ACHN (cell line): ENCODE measurements at places on chromosomes 7 and 10.

GRCh38 chr10:76040107-76040829 lies 608.8 kb downstream of the LRMDA start:
- peak; percentile 7 for DNase-seq

- no peak for DNase-seq
Measured at GRCh38 chr7:131503639-131504038, 52.8 kb downstream of the PODXL start.

- DNase-seq, result no peak
Measured at GRCh38 chr10:1425879-1426278, 311.4 kb downstream of the ADARB2 start.

DNA sequence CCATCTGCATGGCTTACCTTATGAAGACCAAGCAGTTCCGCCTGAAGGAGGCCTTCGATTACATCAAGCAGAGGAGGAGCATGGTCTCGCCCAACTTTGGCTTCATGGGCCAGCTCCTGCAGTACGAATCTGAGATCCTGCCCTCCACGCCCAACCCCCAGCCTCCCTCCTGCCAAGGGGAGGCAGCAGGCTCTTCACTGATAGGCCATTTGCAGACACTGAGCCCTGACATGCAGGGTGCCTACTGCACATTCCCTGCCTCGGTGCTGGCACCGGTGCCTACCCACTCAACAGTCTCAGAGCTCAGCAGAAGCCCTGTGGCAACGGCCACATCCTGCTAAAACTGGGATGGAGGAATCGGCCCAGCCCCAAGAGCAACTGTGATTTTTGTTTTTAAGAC lies 12.4 kb downstream of the DUSP5 start:
- DNase-seq, result no peak

- DNase-seq, result no peak
Measured at GRCh38 chr7:91883676-91884362, 3.3 kb upstream of the MTERF1 start.

- DNase-seq, result no peak
Measured at GRCh38 chr7:7272294-7272693, 90.0 kb downstream of the C1GALT1 start.

DNA sequence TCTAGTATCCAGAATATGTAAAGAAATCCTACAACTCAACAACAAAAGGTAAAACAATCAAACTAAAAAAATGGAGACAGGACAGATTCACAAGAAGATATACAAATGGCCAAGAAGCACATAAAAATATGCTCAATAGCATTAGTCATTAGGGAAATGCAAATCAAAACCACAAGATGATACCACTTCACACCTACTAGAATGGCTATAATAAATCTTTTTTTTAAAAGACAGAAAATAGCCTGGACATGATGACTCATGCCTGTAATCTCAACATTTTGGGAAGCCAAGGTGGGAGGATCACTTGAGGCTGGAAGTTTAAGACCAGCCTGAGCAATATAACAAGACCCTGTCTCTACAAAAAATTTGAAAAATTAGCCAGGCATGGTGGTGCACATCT lies 27.9 kb upstream of the CHCHD3 start:
- no peak for DNase-seq

GRCh38 chr7:110522761-110523200 lies 568.1 kb upstream of the LRRN3 start:
- no peak for DNase-seq

GRCh38 chr7:25134358-25135010 lies 9.4 kb upstream of the CYCS start:
- no peak for DNase-seq

- no peak for DNase-seq
Measured at GRCh38 chr7:45509222-45509621, 64.9 kb upstream of the ADCY1 start.

DNA sequence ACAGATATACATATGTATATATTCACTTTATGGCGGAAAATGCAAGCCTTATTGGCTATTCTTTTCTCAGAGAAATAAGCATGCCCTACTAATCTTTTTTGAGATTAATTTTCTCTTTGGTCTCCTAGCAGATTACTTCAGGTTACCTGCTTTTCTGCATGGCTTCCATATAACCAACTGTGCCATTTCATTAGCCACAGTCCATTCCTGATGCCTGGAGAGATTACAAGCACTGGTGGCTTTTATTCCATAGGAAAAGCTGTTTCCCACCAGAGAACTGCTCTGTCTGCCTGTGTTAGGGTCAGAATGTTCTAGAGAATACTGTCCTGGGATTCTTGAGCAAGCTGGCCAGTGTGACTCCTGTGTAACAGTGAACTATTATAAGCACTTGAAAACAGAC lies 59.8 kb downstream of the LRRN3 start:
- no peak for DNase-seq

DNA sequence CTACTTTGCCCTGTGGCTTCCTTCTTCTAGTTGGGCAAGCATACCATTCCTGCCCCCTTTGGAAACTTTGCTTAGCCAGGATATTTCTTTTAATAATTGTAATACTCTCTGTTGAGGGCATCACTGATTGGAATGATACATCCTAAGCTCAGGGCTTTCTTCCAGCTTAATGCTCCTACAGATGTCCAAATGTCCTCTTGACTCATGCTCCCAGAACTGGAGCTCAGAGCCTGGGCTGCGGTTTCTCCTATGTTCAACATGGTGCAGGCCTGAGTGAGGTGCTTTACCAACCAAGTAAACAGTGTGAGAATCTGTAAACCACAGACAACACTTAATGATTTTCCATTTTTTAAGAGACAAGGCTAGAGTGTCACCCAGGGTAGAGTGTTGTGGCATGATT lies 108.6 kb downstream of the LRRC4 start:
- no peak for DNase-seq

DNA sequence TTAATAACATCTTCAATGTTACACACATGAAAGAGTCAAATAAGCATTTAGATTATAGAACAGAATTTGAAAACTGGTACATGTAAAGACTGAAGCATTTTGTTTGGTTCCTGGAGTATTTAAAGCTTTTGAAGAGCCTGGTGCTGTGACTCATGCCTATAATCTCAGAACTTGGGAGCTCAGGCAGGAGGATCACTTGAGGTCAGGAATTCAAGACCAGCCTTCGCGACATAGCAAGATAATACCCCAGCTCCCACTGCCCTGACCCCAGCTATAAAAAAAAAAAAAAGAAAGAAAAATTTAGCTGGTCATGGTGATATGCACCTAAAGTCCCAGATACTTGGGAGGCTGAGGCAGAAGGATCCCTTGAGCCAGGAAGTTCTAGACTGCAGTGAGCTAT lies 87.8 kb downstream of the HDAC9 start:
- DNase-seq, result peak; percentile 18

- DNase-seq, result no peak
Measured at GRCh38 chr10:114678820-114679219, 20.7 kb upstream of the ABLIM1 start.

DNA sequence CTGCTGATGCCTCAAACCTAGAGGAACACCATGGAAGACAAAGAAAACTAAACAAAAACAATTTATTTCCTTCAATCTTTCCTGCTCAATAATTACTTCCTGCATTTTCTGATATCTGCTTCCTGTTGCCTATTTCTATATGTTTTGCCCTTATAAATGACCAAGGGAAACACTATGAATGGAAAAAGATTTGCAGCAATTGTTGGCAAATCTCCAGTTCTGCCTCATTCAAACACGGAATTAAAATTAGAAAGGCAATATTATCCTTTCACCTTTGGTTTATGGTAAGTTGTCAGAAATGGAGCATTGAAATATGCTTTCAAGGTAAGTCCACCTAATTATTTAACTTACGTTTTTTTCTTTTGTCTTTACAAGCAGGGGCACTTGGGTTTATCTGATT lies 552.2 kb upstream of the ANKRD30A start:
- no peak for DNase-seq
